ENCODE measurements at places on chromosomes 1 and 21.

GRCh38 chr1:17653728-17654351 is 101.3 kb upstream of the ACTL8 start:
- DNase-seq, result no peak

DNA sequence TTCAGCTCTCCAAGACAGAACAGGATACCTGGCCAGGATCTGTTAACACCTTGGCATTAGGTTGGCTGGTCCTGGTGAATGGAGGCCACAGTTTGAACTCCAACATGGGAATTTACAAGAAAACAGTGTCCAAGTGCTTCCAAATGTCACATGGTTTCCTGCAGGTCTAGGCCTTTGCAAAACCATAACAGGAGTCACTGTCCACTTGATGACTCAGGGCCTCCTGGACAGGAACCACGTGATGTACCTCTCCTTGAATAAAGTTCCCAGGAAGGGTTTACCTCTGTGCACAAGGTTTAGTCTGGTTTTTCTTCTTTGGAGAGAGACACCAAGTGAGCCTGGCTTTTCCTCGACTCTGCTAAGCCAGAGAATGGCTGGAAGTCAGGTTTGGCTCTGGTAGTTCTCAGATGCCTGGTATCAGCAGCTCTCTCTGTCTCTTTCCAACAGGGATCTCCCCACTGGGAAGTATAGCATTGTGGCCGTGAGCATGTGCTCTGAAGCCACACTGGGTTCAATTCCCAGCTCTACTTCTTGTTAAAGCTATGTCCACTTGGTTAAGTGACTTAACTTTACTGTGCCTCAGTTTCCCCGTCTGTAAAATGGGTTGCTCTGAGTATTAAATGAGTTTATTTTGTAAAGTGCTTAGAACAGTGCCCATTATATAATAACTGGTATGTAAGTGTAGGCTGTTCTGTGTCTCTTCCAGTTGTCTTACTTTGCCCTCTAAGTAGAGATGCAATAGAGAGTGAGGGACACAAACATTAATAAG is 27.3 kb upstream of the TMEM61 start:
- DNase-seq, result no peak

GRCh38 chr1:109350655-109351054 is 43.8 kb upstream of the MYBPHL start:
- DNase-seq, result no peak

DNA sequence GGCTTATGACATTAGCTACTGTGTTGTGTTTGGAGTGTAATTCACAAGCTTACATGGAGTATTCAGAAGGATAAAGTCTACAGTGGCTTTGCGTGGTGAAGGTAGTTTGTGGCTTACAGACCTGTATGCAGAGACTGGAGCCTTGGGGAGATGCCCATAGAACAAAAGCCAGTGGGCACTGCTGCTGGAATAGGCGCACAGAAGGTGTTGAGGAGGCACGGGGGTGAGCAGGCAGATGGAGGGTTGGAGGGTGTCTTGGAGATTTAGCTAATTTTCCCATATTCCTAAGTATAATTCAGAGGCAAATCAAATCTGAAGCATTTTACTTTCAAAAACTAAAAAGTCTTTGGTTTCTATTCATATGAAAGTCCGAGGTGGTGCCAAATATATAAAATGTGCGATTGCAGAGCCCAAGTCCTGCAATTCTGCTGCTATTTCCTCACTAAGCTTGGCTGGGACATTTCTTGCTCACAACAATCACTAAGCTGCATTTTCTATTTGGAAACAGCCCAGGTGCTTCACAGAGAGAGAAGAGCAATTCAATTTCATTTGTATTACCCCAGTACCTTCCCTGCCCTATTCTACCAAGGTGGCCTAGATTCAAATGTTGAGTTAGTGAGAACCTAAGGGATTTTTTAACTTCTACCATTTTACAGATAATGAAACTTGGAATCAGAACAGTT is 48.5 kb downstream of the FH start:
- no peak for DNase-seq

DNA sequence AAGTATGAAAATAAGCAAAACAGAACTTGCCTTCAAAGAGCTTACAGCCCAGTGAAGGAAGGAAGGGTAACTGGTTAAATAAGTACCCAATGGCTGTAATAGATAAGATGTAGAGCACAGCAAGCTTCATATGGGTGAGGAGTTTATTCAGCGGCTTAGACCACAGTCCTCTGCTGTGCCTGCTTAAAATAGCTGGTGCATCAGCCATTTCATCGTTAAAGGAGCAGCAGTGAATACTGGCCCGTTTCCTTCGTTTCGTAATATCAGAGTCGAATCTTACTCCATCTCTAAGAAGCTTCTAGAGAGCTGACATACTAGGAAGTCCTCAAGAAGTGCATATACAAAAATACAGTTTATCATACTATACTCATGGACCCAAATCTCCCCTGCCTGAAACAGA is 286.5 kb downstream of the NFIA start:
- DNase-seq, result no peak

DNA sequence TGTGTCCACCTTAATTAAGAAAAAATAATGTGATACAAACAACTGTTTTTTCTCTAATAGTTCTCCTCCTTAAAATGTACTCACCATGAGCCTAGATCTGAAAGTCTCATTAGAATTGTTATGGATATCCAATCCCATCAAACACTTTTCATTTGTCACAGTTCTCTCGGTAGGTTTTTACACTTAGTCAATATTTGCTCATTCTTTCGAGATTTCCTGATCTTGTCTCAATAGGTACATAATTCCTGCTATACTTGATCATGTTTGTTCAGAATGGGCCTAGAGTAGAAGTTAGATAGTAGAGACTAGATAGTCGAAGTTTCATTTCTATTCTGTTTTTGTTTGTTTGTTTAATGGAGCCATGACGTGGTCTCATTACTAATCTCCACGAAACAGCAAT is 2005.7 kb downstream of the NCAM2 start:
- DNase-seq, result no peak

- DNase-seq, result no peak
Observed at GRCh38 chr1:224458996-224459395, 24.4 kb upstream of the WDR26 start.
